ENCODE measurements at places on chromosomes 7 and 10. TPM values are rescaled to one million over a fixed set of nuclear protein-coding genes. Genes with fewer than 3 reads are reported as not detected.

Gene TRPV5
- not detected for total RNA-seq

Gene ADIRF
- 195 TPM for total RNA-seq

Gene OR2A12
- total RNA-seq, result not detected

Gene DBF4
- total RNA-seq, result 36.5 TPM

Gene NYAP1
- total RNA-seq, result 1.3 TPM

Gene CD36
- total RNA-seq, result 2.5 TPM

Gene HOXA13
- under 0.01 TPM for total RNA-seq

Gene C10orf67
- total RNA-seq, result 0.44 TPM

Gene HGF
- total RNA-seq, result 80.7 TPM

Gene HOXA3
- total RNA-seq, result 3.0 TPM

Gene GPR158
- not detected for total RNA-seq

Gene ENO4
- 0.29 TPM for total RNA-seq

Gene CALHM3
- total RNA-seq, result not detected

Gene LRRC18
- under 0.01 TPM for total RNA-seq

Gene ZNF107
- total RNA-seq, result 1.3 TPM

Gene ABCB1
- 10.5 TPM for total RNA-seq

Gene GRK5
- total RNA-seq, result 31.0 TPM

Gene EBF3
- 16.5 TPM for total RNA-seq

Gene AGR2
- total RNA-seq, result not detected
